K562 (cell line): ENCODE measurements at places on chromosomes 3 and 15.

GRCh38 chr15:40332113-40332781 lies 8.5 kb downstream of the CCDC9B start:
- no peak for DNase-seq

DNA sequence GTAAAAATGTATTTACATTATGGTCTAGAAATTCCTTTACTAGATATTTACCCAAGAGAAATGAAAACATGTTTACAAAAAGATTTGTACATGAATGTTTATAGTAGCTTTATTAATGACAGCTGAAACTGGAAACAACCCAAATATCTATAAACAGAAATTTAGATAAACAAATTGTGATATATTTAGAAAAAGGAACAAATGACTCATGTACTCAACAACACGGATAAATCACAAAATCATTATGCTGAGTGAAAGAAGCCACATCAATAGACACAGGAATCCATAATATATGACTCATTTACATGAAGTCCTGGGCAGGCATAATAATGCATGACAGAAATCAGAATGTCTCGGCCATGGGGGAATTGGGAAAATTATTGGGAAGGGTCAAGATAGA lies 1020.2 kb downstream of the SQOR start:
- no peak for DNase-seq

DNA sequence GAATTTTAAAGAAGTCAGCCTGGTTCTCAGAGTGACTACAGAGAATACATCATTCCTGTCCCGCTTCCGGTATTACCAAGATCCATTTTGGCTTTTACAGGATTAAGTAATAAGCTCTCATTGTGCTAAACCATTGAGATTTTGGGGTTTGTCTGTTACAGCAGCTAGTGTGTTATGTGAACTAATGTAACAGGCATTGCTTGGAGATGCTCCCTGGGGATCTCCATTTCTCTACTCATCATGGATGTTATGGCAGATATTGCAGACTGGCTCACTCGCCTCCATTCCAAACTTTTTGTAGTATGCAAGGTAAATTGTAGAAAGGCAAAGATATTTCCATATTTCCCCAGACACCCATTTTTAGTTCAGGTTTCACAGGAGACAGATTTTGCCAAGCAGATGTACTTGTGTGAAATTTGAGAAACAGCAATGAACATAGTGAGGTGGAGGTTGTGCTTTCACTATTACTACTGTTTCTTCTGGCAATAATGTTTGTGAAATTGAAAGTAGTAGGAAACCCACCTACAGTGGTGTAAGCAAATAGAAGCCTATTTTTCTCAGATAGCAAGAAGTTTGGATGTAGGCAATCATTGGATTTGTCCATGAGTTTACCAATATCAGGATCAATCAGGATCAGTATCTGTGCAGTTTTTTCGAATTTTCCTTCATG lies 177.1 kb upstream of the GALNT15 start:
- DNase-seq: no peak

- no peak for DNase-seq
These were observed 40.7 kb downstream of the B3GALNT1 start for GRCh38 chr3:161064413-161064812.

DNA sequence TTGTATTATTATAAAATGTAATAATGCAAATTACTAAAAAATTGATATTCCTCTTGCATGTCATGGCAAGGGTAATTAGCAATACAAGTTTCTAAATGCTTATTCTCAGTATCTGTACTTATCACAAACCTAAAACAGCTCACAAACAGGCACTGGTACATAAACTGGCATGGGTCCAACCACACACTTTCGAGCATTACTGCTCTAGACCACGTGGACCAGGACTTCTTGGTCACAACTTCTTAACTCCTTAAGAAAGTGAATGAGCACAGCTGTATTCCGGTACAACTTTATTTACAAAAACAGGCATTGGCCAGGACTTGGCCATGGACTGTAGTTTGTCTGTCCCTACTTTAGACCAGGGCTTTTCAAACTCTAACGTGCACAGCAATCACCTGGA lies 173.3 kb downstream of the SUCLG2 start:
- no peak for DNase-seq

- DNase-seq: peak; percentile 61
These were observed 45.7 kb downstream of the B3GNT5 start for GRCh38 chr3:183298701-183299153.

DNA sequence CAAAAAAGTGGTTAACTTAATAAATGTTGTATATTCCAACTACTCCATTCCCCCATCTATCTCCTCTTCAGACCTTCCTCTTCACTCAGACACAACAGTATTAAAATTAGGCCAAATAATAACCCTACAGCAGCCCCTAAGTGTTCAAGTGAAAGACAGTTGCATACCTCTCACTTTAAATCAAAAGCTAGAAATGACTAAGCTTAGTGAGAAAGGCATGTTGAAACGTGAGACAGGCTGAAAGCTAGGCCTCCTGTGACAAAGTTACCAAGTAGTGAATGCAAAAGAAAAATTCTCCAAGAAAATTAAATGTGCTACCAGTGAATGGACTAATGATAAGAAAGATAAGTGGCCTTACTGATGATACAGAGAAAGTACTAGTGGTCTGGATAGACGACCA lies 71.7 kb downstream of the ANKRD28 start:
- no peak for DNase-seq

DNA sequence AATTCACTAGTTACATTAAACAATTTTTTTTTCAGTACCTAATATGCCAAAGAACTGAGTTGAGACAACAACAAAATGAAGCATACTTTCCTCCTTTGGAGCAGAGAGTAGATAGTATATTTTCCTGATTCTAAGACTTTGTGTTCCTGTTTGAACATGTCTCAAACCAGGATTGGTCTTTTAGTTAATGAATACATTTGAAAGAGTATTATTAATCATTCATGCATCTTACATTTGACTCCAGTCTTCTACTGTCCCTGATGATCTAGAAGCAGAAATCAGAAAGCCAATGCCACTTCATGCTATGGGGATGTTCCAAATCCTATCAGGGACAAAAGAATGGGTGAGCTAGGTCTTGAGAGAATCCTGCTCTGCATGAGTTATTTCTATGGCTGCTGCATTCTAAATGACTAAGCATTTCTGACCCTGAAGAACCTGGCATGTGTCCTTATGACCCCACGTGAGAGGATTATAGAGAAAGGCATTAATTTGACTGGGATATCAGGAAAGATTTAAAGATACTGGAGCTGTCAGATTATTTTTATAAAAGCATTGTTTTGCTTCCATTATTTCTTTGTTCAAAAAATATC lies 32.9 kb upstream of the MBNL1 start:
- peak; percentile 67 for DNase-seq

GRCh38 chr3:24185738-24186384 lies 240.8 kb downstream of the NR1D2 start:
- DNase-seq: peak; percentile 88

DNA sequence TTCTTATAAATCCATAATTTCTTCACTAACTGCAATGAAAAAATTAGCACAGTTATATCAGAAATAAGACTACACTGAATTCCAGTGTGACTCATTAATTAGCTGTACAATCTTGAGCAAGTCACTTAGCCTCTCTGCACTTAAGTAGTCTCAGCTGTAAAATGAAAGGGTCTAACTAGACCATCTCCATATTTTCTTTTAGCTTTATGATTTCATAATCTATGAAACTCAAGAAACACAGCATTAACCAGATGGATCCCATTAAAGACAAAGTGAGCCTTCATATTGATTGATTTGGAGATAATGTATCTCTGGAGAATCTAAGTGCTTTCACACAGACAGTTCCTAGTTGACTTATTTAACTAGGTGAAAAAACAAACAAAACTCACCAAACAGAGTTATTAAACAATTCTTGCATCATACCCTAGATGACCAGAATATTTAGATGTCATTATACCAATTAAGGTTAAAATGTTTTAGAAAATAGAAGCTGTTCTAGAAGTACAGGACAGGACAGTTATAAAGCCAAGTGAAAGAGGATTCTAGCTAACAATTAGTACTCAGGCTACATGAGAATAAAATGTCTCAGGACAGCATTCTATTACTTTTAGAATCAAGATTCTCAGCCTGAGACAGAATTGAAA lies 11.2 kb downstream of the CSNK1G1 start:
- DNase-seq: no peak

DNA sequence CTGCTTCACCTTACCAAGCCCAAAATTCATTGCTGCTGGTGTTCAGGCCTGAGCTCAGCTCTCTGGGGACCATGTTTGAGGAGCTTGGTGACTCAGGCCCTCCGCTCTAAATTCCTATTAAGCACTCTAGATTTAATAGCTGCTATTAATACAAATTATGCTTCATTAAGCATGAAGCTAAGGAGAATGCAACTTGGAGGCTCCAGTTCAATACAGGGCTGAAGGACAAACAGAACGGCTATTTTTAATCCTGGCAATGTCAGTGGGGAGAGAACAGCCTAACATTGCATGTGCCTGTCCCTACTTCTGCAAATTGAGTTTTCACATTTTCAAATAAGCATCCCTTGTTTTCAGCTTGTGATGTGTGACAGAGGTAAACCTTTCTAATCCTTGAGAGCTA lies 80.1 kb upstream of the TRIM42 start:
- no peak for DNase-seq

DNA sequence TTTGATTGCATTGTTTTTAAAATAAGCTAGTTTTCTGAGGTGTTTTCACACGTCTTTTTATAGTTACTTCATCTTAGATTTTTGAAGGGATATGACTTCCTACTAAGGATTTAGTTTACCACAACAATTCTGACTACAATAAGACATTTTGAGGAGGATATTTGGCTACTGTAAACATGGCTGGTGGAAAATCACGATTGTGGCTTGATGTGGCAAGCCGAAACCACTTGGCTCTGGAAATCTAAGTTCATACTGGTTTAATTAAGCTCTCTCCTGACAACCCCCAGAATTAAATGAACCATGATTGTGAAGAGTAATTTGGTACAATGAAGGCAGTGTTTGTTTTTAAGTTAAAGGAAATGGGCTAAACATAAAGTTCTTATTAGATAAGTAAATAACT lies 30.8 kb downstream of the ST3GAL6 start:
- no peak for DNase-seq

DNA sequence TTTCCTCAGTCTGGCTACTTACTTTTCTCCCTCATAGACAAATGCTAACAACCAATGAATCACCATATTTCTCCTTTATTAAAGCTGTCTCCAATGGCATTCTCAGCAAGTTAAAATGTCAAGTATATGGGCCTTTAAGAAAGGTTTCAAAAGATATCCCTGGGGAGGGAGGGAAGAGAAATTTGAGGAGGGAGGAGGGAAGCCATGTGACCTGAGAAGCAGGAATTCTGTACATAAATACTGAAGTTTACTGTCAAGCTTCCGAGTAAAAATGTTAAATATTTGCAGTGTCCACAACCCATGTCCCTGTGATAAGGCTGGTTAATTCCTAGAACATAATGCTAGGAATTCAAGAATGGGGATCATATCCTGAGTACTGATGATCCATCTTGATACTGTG lies 175.9 kb downstream of the CNTN4 start:
- no peak for DNase-seq

- DNase-seq: no peak
These were observed 2.4 kb downstream of the ROBO2 start for GRCh38 chr3:77042343-77042742.

DNA sequence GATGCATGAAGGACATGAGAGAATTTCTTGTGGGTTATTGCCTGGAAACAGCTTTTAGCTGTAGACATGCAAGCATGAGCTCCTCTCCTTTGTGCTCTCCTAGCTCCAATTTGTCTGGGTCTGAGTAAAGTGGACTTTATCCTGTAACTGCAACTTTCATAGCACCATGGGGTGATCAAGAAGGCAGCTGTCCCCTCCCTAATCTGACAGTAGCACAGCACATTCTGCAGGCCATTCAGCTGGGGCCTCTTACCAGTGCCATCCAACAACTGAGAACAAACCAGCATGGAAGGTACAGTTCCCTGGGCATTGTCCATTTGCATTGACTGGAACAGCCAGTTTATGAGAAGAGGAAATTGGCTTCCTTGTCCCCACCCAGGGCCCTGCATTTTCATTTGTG lies 7.7 kb upstream of the RAB27A start:
- no peak for DNase-seq

DNA sequence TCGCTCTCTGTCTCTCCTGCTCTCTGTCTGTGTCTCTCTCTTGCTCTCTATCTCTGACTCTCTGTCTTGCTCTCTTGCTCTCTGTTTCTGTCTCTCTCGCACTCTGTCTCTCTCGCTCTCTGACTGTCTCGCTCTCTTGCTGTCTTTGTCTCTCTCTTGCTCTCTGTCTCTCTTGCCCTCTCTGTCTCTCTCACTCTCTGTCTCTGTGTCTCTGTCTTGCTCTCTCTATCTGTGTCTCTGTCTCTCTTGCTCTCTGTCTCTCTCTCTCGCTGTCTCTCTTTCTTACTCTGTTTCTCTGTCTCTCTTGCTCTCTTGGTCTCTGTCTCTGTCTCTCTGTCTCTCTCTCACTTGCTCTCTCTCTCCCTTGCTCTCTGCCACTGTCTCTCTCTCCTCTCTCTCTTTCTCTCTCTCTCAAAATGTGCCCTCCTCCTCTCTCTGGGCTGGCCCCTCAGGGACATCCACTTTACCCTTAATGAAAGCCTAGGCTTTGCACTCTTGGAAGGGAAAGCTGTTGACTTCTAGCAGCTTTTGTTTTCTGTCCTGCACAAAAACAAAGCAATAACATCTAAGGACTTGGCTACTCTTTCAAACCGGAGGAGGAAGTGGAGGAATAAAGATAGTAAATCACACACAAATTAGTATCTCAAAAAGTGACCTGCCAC lies 73.9 kb upstream of the NR2E3 start:
- no peak for DNase-seq

- no peak for DNase-seq
These were observed 91.7 kb downstream of the APBA2 start for GRCh38 chr15:28977377-28978010.

DNA sequence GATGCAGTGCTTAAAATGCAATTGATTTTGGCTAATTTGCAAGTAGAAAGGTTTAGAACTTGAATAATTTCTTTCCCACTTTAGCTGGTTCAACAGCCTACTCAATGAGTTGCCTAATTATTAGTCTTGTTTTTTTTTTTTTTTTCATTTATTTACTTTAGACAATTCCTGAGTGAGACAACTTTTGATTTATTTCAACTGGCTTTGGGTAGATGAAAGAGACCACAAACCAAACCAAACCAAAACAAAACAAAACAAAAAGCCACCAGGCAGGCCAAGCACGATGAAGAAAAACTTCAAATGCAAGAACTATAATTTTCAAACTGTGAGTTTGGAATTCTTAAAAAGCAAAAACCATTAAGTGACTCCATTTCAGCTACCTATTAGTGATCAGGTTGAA lies 469.9 kb downstream of the GBE1 start:
- no peak for DNase-seq

DNA sequence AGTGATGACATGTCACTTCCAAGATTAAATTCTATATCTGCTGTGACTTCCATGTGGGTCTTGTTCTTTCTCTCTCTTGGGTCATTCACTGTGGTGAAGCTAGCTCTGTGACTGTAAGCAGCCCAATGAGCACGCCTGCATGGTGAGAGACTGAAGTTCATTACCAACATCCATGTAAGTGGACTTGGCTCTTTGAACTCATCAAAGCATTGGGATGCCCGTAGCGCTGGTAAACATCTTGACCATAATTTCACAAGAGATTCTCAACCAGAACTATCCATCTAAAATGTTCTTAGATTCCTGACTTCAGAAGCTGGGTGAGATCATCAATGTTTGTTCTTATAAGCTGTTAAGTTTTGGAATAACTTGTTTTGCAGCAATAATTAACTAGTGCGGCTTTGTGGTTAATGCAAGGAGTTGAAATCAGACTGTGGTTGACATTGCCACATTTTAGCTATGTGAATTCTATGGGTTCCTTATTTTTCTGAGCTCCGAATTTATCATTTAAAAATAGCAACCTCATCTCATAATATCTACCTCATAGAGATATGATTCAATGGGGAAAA lies 31.6 kb upstream of the LRRC3B start:
- DNase-seq: no peak

- DNase-seq: no peak
These were observed 23.1 kb downstream of the HCN4 start for GRCh38 chr15:73345658-73346057.
